ENCODE measurements at places on chromosomes 3 and 15. TPM values are rescaled to one million over a fixed set of nuclear protein-coding genes. Genes with fewer than 3 reads are reported as not detected.

The GAP43 gene
- not detected for total RNA-seq

The MFSD1 gene
- 16.9 TPM for total RNA-seq

The JAGN1 gene
- 34.2 TPM for total RNA-seq

The TRPM1 gene
- not detected for total RNA-seq

The CA12 gene
- total RNA-seq, result 1.3 TPM

The RPL29 gene
- total RNA-seq, result 976 TPM

The EDEM1 gene
- total RNA-seq, result 51.3 TPM

The MESP1 gene
- 1.00 TPM for total RNA-seq

The CCR9 gene
- not detected for total RNA-seq

The FANCD2OS gene
- not detected for total RNA-seq

The GMNC gene
- total RNA-seq, result not detected

The PLEKHO2 gene
- 4.9 TPM for total RNA-seq

The GPR156 gene
- 3.1 TPM for total RNA-seq

The LIPC gene
- total RNA-seq, result 17.6 TPM

The TM4SF1 gene
- 49.2 TPM for total RNA-seq

The MCTP2 gene
- total RNA-seq, result 10.9 TPM

The TNNC1 gene
- total RNA-seq, result 40.5 TPM

The CADM2 gene
- total RNA-seq, result not detected

The PDE12 gene
- 23.2 TPM for total RNA-seq

The CX3CR1 gene
- 0.61 TPM for total RNA-seq

The KCNMB3 gene
- total RNA-seq, result 6.7 TPM

The TAGLN3 gene
- not detected for total RNA-seq
